ENCODE measurements at places on chromosomes 7 and 10. TPM values are rescaled to one million over a fixed set of nuclear protein-coding genes. Genes with fewer than 3 reads are reported as not detected.

The SYPL1 gene
- 37.6 TPM for total RNA-seq

The SPDYE8 gene
- 0.25 TPM for total RNA-seq

The NRCAM gene
- 175 TPM for total RNA-seq

The SCD gene
- 174 TPM for total RNA-seq

The MRPL32 gene
- total RNA-seq = 29.5 TPM

The CCDC172 gene
- not detected for total RNA-seq

The ERV3-1 gene
- total RNA-seq = 20.2 TPM

The MSS51 gene
- total RNA-seq = 1.7 TPM

The TMEM273 gene
- total RNA-seq = 1.2 TPM

The HILPDA gene
- 16.7 TPM for total RNA-seq

The ZCCHC24 gene
- 5.7 TPM for total RNA-seq

The ZP3 gene
- 0.49 TPM for total RNA-seq

The NEBL gene
- total RNA-seq = 43.0 TPM

The MRLN gene
- total RNA-seq = 0.49 TPM

The PRF1 gene
- 0.25 TPM for total RNA-seq

The TAS2R41 gene
- total RNA-seq = not detected

The ZMIZ1 gene
- total RNA-seq = 52.1 TPM

The WNT8B gene
- total RNA-seq = not detected

The DPP6 gene
- total RNA-seq = 49.7 TPM

The SP4 gene
- total RNA-seq = 59.0 TPM

The MRPS33 gene
- total RNA-seq = 13.5 TPM

The PCDH15 gene
- 6.1 TPM for total RNA-seq

The LIPK gene
- not detected for total RNA-seq

Measured in temporal lobe (tissue), 4 donors.